T-cell (primary cell): ENCODE measurements at places on chromosomes 1 and 21. TPM values are rescaled to one million over a fixed set of nuclear protein-coding genes. Genes with fewer than 3 reads are reported as not detected.

CD160 gene
- total RNA-seq, result 0.58 TPM

KCNT2 gene
- total RNA-seq, result not detected

HSD11B1 gene
- not detected for total RNA-seq

ACKR1 gene
- 0.28 TPM for total RNA-seq

KCNJ9 gene
- not detected for total RNA-seq

WNT9A gene
- total RNA-seq, result 0.29 TPM

SIM2 gene
- 0.16 TPM for total RNA-seq

SLC1A7 gene
- not detected for total RNA-seq

PTCH2 gene
- 0.89 TPM for total RNA-seq

- DNase-seq, result no peak
These were observed 282.8 kb upstream of the PKN2 start for GRCh38 chr1:88401313-88401712.

DNA sequence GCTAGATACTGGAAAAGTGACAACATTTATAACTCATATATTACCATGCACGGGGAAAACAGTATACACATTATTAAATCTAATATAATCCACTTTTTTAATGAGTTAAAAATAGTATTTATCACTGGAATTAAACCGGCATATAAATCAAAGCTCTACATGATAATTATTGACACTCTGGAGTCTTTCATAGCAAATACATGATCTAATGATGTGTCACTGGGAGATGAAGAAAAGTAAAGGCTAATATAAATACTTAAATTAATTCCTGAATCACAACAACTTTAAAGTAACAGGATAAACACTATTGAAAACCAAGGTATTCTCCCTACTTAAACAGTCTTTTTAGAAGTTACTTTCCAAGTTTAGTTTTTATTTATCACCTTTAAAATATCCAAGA, 52.4 kb upstream of the ASPM start:
- no peak for DNase-seq

GRCh38 chr1:177944016-177944949, 25.6 kb downstream of the SEC16B start:
- no peak for DNase-seq

DNA sequence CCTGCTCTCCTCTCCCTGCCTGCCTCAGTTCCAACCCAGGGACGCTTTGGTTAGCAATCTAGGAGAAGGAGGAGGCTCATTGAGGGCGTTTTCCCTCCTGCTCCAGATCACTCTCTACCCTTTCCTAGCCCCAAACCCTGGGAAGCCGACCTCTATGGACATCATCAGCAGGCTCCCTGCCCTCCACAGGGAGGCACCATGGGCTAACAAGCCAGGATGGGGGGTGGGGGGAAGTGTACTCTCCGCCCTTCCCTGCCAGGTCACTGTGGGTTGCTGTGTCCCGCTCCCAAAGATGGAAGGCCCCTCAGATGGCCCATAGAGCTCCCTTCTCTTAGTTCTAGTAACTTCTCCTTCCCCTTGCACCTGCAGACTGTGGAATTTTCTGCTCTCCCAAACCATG, 35.7 kb downstream of the KCND3 start:
- no peak for DNase-seq

- no peak for DNase-seq
These were observed 12.6 kb downstream of the CD2 start for GRCh38 chr1:116766616-116767469.

GRCh38 chr1:214264196-214264595, 16.8 kb upstream of the SMYD2 start:
- DNase-seq, result no peak

DNA sequence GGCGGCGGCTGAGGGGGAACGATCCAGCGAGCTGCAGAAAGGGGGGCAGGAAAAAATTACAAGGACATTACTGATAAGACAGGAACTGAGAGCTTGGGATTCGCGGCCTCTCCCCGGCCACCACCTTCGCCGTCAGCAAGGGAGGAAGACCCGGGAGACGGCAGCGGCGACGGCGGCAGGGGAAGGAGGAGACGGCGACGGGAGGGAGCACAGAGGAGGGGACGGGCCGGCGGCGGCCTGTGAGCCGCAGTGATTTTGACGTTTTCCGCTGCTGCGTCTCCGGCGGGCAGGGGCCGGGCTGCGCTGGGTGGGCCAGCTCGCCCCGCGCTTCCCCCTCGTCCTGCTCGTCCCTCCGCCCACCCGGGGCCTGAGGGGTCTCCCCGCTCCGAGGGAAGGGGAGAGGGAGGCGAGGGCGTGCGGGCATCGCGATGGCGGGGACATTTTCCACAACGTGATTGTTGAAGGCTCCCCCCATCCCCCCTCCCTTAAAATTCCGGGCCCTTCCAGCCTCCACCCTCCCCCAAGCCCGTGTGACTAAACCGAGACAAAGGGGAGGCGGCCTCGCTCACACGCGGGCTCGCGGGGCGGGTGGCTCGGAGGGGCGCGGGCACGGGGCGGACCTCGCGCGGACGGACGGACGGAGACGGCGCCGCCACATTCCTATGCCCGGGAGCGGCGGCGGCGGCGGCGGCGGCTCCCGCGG, 407 bp downstream of the CAMSAP2 start:
- DNase-seq, result peak; percentile 60

DNA sequence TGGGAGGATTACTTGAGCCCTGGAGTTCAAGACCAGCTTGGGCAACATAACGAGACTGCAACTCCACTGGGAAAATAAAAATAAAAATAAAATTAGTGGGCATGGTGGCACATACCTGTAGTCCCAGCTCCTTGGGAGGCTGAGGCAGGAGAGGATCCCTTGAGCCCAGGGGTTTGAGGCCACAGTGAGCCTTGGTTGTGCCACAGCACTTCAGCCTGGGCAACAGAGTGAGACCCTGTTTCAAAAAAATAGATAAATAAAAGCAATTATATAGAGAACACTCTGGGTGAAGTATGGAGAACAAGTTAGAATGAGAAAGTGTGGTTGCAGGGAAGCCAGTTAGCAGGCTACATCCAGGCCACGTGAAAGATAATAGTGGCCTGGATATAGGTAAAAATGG, 25.7 kb downstream of the CXADR start:
- no peak for DNase-seq

GRCh38 chr1:20727746-20728316, 4.7 kb downstream of the SH2D5 start:
- no peak for DNase-seq

- no peak for DNase-seq
These were observed 15.5 kb downstream of the DYRK1A start for GRCh38 chr21:37381883-37382585.

GRCh38 chr1:64530969-64531692, 61.2 kb downstream of the CACHD1 start:
- DNase-seq, result no peak

DNA sequence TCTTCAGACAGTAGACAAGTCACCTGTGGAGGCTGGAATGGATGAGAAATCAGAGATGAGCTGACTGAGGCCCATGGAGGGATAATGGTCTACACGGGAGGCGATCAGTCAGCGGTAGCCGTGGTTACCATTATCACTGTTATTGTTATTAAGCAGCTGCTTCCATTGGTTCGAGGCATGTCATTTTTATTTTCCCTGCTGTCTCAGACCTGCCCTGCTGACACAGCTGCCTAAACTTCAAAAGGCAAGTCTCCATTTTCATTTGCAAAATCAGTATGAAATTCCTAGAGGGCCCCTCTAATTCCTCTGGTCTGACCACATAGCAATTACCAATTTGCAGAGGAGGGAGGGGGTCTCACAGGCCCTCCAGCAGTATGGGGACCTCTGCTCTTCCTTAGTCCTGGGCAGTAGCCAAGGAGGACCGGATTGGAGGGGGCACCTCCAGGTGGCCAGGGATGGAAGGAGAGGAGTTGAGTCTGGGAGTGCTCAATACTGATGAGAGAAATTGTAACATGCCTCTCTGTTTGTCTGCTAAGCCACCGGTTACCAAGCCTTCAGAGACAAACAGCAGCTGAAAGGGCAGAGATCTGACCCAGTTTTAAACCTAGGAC, 184.2 kb downstream of the TRABD2B start:
- no peak for DNase-seq

DNA sequence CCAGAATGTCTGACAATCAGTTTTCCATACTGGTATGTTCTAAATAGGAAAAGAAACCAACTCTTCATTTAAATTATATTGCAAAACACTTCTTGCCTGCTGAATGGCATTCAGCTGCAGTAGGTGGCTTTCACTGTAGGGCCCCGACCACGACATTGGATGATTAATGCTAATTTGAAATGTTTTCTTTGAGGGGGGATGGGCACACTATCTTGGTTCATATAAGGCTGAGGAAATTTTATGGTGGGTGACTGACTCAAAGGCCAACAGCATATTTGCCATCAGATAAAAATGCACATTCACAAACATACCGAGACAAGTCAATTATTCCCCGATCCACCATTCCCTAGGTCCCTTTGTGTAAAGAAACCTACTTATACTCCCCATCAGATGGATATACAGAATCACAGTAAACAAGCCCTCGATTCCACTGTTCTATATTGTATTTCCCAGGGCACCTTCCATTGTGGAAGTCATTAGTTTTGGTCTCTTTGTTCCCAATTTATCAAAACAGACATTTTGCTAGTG, 464.2 kb upstream of the DAB1 start:
- DNase-seq, result no peak

- DNase-seq, result no peak
These were observed 2.9 kb upstream of the PSMB2 start for GRCh38 chr1:35644204-35644603.

DNA sequence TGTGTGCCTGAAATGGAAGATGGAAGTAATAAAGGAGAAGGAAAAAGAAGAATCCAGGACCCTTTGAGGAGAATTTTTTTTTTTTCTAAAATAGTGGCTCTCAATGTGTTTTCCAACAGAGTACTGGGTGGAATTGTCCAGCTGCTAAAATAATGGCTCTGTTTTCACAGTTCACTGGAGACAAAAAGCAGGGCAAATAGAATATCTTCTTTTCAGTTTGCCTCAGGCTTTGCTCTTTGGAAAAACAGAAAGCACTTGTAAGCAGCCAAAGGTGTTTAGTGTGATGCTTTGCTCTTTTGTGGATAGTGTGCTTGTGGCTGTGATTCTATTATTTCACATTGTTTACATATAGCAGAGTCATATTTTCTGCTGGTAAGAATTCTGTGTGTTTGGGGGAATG, 77.4 kb upstream of the MROH9 start:
- no peak for DNase-seq

GRCh38 chr1:28099050-28099769, 10.8 kb upstream of the EYA3 start:
- no peak for DNase-seq

DNA sequence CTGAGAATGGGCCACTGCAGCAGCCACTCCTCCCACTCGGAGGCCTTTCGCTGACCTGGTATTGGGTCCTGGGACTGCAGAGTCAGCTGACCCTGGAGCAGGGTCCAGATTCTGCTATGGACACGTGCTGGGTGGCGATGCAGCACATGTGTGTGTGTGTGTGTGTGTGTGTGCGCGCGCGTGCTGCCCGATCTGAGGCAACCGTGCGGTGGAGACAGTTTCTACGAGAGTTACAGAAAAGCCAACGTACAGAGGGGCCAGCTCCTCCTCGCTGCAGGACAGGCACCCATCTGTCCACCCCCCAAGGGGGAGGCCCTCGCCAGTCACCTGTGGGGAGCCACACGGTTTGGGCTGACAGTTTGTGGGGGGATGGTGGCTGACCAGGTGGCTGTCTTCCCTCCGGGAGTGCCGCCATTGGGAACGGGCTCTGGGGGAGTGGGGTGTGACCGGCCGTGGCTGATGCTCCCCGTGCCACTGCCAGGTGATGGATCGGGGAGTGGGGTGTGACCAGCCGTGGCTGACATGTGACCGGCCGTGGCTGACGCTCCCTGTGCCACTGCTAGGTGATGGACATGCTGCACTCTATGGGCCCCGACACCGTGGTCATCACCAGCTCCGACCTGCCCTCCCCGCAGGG, 24.0 kb downstream of the CSTB start:
- no peak for DNase-seq

GRCh38 chr1:12405325-12406210, 175.7 kb downstream of the VPS13D start:
- DNase-seq, result no peak

- DNase-seq, result no peak
These were observed 1.9 kb downstream of the EFNA3 start for GRCh38 chr1:155080312-155081228.

- no peak for DNase-seq
These were observed 9.7 kb downstream of the BRDT start for GRCh38 chr1:91958926-91959325.

DNA sequence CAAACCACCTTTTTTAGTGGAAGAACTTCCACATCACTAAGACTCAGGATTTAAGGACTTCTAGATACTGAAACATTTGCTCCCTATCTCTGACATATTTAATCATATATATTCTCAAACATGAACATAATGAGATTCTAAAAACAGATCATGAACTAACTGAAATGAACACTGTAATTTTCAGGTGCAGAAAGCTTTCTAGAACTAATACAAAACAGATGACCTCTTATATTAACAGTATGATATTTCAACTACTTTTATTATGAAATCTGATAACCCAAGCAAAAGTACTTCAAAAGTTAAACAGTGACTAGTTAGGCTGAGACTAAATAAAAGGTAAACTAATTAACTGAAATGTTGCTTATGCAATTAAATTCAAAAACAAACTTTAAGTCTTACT, 157.5 kb downstream of the COP1 start:
- no peak for DNase-seq

DNA sequence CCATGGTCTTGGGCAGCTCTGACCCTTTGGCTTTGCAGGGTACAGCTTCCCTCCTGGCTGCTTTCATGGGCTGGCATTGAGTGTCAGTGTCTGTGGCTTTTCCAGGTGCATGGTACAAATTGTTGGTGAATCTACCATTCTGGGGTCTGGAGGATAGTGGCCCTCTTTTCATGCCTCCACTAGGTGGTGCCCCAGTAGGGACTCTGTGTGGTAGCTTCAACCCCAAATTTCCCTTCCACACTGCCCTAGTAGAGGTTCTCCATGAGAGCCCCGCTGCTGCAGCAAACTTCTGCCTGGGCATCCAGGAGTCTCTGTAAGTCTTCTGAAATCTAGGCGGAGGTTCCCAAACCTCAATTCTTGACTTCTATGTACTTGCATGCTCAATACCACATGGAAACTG, 494.5 kb upstream of the LRRC7 start:
- no peak for DNase-seq

DNA sequence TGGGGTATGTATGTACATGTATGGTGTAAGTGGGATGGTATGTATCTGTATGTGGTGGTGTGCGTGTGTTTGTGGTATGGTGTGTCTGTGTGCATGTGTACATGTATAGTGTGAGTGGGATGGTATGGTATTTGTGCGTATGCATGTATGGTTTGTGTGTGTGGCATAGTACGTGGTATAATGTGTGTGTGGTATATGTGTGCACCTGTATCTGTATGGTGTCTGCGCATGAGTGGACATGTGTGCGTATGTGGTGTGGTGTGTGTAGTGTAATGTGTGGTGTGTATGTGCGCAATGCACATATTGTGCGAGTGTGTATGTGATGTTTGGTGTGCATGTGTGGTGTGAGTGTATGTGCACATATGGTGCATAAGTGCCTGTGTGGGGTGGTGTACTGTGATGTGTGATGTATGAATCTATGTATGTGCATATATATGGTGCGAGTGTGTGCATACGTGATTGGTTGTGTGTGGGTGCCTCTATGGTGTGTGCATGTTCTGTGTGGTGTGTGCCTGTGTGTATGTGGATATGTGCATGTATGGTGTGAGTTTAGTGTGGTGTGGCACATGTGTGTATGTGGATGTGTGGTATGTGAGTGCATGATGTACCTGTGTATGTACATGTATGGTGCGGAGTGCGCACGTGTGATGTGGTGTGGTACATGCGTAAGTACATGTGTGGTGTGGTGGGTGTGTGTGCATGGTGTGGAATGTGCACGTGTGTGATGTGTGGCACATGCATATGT, 38.8 kb downstream of the WDR4 start:
- no peak for DNase-seq
